ENCODE measurements at places on chromosomes 5 and 9. TPM values are rescaled to one million over a fixed set of nuclear protein-coding genes. Genes with fewer than 3 reads are reported as not detected.

SPINK7 gene
- total RNA-seq = not detected

LCN6 gene
- total RNA-seq = 62.8 TPM

ITK gene
- total RNA-seq = 4.7 TPM

CDC20B gene
- not detected for total RNA-seq

MARCHF3 gene
- 7.0 TPM for total RNA-seq

BSPRY gene
- total RNA-seq = 10.2 TPM

PCDHB3 gene
- total RNA-seq = 1.1 TPM

ANKRD34B gene
- not detected for total RNA-seq

SLCO4C1 gene
- total RNA-seq = 1.2 TPM

ATP10B gene
- 25.1 TPM for total RNA-seq

SAXO1 gene
- total RNA-seq = 0.57 TPM

SEC24A gene
- total RNA-seq = 23.7 TPM

PCDHB5 gene
- total RNA-seq = 2.9 TPM

C1QTNF2 gene
- total RNA-seq = 3.8 TPM

AOPEP gene
- 115 TPM for total RNA-seq

TAF11L7 gene
- total RNA-seq = not detected

WNT8A gene
- not detected for total RNA-seq

GRPEL2 gene
- total RNA-seq = 14.4 TPM

TNPO1 gene
- 126 TPM for total RNA-seq

MAML1 gene
- 37.7 TPM for total RNA-seq

TMEM215 gene
- total RNA-seq = not detected

C5orf58 gene
- not detected for total RNA-seq

SLC25A48 gene
- total RNA-seq = not detected

CCDC183 gene
- total RNA-seq = 0.18 TPM

Measured in ureter (tissue), 1 donor.